ENCODE measurements at places on chromosomes 4 and X. TPM values are rescaled to one million over a fixed set of nuclear protein-coding genes. Genes with fewer than 3 reads are reported as not detected.

GRCh38 chrX:123976706-123977316 lies 15.3 kb downstream of the STAG2 start:
- no peaks in the 10 kb centered on the region for H3K27me3 ChIP-seq
- no peak for DNase-seq
- no peak overlapping the region for H3K27ac ChIP-seq
- no peak overlapping the region for H3K4me3 ChIP-seq

- H3K27me3 ChIP-seq = no peaks in the 10 kb centered on the region
- H3K36me3 ChIP-seq = no peaks in the 10 kb centered on the region
- H3K4me1 ChIP-seq = no peaks in the 10 kb centered on the region
- H3K27ac ChIP-seq = no peak overlapping the region
- DNase-seq = no peak
Measured at GRCh38 chrX:79631526-79631925, 264.4 kb upstream of the ITM2A start.

DNA sequence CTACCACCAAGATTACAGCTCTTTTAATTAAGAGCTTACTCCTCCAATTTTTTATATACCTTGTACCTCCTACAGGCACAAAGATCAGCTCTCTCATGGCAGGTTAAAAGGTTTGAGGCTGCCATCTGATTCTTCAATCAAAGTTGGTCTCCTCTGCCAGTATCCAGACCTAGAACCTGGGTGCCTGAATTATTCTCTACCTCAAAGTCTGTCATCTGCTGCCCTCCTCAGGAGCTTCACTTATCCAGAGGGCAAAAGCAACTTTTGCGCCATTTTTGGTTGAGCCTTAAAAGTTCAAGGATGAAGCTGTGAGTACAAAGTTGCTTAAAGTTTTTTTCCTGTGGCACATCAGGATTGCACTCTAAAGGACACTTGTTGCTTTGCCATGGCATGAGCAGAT lies 343.7 kb upstream of the PPP1R2C start:
- H3K36me3 ChIP-seq = no peaks in the 10 kb centered on the region
- no peak overlapping the region for H3K27ac ChIP-seq
- H3K4me3 ChIP-seq = no peak overlapping the region
- no peaks in the 10 kb centered on the region for H3K27me3 ChIP-seq
- no peak for DNase-seq

- no peaks in the 10 kb centered on the region for H3K36me3 ChIP-seq
- no peak overlapping the region for H3K27ac ChIP-seq
- H3K27me3 ChIP-seq = no peaks in the 10 kb centered on the region
- no peaks in the 10 kb centered on the region for H3K4me1 ChIP-seq
- no peak overlapping the region for H3K4me3 ChIP-seq
- no peak for DNase-seq
Measured at GRCh38 chrX:1491851-1492349, 39.2 kb upstream of the ASMTL start.

- H3K4me1 ChIP-seq = peaks cover 8% of the 10 kb centered on the region
- no peaks in the 10 kb centered on the region for H3K36me3 ChIP-seq
- H3K27me3 ChIP-seq = peaks cover 89% of the 10 kb centered on the region
- peak overlapping the region; percentile 61 for H3K4me3 ChIP-seq
- H3K27ac ChIP-seq = no peak overlapping the region
Measured at GRCh38 chrX:110944751-110945675, 149.4 kb upstream of the CHRDL1 start.

- no peaks in the 10 kb centered on the region for H3K27me3 ChIP-seq
- DNase-seq = no peak
- H3K27ac ChIP-seq = no peak overlapping the region
- peaks cover 2% of the 10 kb centered on the region for H3K36me3 ChIP-seq
- no peak overlapping the region for H3K4me3 ChIP-seq
Measured at GRCh38 chrX:49956313-49956712, 33.9 kb downstream of the CLCN5 start.

DNA sequence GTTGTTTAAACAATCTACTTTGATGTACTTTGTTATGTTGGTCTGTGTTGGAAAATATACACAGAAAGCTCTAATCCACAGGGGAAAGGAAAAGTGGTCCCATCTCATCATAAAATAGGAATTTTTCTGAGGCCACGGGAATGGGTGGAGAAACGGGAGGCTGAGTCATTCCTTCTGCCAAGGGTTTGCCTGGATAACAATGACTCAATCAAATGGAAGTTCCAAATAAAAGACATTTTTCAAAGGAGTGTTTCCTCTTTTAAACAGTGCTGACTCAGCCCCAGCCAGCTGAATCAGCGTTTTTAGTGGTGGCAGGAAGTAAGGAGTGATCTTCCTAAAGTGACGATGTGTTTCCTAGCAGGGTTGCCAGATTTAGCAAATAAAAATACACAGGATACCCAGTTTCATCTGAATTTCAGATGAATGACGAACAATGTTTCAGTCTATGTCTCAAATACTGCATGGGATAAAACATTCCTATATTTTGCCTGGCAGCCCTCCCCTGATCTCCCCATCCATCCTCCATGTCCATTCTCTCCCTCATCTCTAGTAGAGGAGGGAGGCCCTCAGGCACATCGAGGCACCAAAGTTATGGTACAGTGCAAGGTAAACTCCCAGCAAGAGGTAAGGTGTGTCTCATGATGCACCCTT lies 345.4 kb upstream of the GATB start:
- H3K4me3 ChIP-seq = no peak overlapping the region
- DNase-seq = no peak
- peak overlapping the region; percentile 31 for H3K27ac ChIP-seq
- no peaks in the 10 kb centered on the region for H3K27me3 ChIP-seq
- H3K4me1 ChIP-seq = peaks cover 47% of the 10 kb centered on the region
- H3K36me3 ChIP-seq = no peaks in the 10 kb centered on the region

DNA sequence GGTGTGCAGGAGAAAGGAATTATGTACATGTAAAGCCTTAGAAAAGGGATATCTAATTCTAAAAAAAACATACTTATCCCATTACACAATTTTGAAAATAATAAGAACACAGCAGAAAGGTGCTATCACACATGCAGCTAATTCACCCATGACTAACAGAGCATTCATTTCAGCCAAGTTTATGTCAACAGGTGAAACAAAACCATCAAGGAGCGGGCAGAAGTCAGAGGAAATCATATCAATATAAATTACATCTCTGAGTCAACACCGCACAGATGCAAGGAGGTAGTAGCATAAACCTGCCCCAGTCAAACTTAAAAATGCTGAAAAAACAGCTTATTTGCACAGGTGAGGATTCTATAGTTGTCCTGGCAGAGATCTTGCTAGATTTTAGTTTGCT lies 197.9 kb downstream of the PRDM5 start:
- no peak for DNase-seq
- H3K4me3 ChIP-seq = no peak overlapping the region
- no peaks in the 10 kb centered on the region for H3K27me3 ChIP-seq
- H3K27ac ChIP-seq = no peak overlapping the region

DNA sequence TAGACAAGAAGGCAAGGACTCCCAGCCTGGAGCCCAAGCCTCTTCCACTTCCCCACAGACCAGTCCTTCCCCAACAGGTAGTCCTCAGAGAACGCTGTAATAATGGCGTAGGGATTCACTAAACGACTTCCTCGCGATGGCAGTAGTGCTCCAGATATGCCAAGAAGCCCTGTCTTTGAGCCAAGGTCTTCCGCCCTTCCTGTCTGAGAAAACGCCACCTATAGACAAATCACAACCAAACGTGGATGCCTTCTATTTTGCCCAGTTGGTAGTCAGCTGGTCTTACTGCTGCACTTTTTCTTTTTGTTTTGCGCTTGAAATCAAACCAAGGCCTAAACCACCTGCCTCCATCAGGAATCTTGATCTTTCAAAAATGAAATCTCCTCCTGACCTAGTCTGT lies 203.3 kb downstream of the OR13H1 start:
- no peak overlapping the region for H3K4me3 ChIP-seq
- H3K27me3 ChIP-seq = no peaks in the 10 kb centered on the region
- H3K36me3 ChIP-seq = peaks cover 48% of the 10 kb centered on the region
- no peak for DNase-seq
- H3K4me1 ChIP-seq = no peaks in the 10 kb centered on the region

SYP gene
- total RNA-seq = 0.33 TPM

OTC gene
- not detected for total RNA-seq
